Right ventricle myocardium superior (tissue), 1 donor: ENCODE measurements at places on chromosomes 4 and X. TPM values are rescaled to one million over a fixed set of nuclear protein-coding genes. Genes with fewer than 3 reads are reported as not detected.

The ANAPC10 gene
- 12.1 TPM for total RNA-seq

The BEX4 gene
- 30.5 TPM for total RNA-seq

DNA sequence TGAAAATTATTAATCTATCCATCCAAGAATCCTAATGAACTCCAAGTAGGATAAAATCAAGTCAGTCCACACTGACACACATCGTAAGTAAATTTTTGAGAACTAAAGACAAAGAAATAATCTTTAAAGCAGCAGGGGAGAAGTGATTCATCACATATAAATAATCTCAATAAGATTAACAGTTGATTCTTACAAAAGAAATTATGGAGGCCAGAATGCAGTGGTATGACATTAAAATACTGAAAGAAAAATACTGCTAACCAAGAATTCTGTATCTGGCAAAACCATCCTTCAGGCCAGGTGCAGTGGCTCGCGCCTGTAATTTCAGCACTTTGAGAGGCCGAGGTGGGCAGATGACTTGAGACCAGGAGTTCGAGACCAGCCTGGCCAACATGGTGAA is 96.1 kb upstream of the SH3RF1 start:
- DNase-seq = no peak

The TEX11 gene
- total RNA-seq = not detected

- DNase-seq = no peak
These were observed 8.8 kb downstream of the PPM1K start for GRCh38 chr4:88275516-88275915.

- no peak for DNase-seq
These were observed 93.6 kb downstream of the DTHD1 start for GRCh38 chr4:36374836-36375511.

GRCh38 chrX:133999031-133999705 is 13.8 kb upstream of the GPC3 start:
- DNase-seq = peak; percentile 36

The NUDT10 gene
- total RNA-seq = 0.13 TPM

GRCh38 chrX:68897118-68897945 is 68.5 kb downstream of the EFNB1 start:
- no peak for DNase-seq

The CEP135 gene
- 2.8 TPM for total RNA-seq

GRCh38 chr4:176611951-176612350 is 180.8 kb downstream of the VEGFC start:
- no peak for DNase-seq

DNA sequence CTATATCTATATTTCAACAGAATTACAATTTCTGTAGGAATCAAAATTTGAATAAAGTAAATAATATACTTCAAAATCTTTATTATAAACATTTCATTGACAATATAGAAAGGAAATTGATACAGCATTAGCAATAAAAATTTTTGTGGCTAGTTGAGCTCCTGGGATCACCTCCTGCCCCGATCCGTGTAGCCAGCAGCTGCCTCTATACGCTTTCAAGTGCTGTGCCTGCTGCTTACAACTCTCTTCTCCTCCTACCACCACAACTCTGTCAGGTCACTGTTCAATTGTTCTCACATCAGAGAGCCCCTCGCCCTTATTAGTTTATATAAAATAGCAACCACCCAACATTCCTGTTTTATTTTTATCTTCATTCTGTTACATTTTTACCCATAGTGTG is 27.6 kb downstream of the INPP4B start:
- DNase-seq = no peak

DNA sequence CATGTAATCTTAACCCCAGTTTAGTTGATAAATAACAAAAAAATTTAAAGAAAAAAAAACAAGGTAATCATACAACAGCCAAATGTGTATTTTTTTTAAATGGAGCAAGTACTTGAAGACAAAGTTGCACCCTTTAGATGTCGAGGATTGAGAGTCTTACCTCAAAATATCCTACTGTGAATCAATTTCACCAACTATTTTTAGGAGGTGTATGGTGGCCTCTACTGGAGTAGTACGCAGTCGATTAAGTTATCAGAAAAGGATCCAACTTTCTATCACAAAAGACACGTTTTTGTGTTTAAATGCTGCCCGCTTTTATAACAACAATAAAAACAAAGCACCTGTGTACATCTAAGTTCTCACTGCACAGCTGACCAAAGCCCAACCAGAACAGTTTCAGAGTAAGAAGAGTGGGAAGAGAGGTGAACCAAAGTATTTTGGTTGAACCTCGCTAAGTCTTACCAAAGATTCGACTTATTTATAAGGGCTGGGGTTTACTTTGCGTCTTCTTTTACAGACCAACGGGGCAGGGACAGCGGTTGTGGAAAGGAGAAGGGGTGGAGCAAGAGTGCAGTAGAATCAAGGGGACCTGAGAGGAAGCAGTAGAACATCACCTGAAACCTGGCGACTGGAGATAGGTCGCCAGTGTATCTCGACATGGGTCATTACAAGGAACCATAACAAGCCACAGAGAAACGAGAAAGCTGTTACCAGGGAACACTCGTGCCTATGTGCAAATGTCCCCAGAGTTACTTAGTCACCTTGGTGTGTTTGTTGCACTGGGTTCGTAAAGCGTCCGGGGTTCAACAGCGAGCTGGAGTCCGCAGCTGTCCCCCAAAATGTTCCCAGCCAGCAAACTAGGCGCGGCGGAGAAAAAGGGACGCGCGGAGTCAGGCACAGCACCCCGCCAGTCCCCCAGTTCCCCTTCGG is 1.1 kb downstream of the RPS6KA6 start:
- DNase-seq = no peak

The PARM1 gene
- total RNA-seq = 65.2 TPM

- DNase-seq = no peak
These were observed 44.4 kb downstream of the CRLF2 start for GRCh38 chrX:1167918-1168481.

GRCh38 chr4:64000241-64000640 is 409.0 kb downstream of the TECRL start:
- no peak for DNase-seq

The ZNF718 gene
- 5.8 TPM for total RNA-seq

DNA sequence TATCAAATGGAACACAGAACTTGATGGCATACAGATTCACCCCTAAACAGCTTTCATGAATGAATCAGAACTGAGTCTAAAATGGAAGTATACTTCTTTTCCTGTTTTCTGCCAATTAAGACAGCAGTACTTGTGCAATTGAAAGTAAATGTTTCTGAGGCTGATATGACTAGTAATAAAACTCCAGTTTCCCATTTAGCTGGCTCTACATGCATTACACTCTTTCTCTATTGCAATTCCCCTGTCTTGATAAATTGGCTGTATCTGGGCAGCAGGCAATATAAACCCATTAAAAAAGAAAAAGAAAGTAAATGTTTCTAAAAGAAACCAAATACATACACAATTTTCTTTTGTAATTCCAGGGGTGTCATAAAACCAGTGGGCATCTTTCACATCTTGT is 4.6 kb downstream of the NOA1 start:
- no peak for DNase-seq

DNA sequence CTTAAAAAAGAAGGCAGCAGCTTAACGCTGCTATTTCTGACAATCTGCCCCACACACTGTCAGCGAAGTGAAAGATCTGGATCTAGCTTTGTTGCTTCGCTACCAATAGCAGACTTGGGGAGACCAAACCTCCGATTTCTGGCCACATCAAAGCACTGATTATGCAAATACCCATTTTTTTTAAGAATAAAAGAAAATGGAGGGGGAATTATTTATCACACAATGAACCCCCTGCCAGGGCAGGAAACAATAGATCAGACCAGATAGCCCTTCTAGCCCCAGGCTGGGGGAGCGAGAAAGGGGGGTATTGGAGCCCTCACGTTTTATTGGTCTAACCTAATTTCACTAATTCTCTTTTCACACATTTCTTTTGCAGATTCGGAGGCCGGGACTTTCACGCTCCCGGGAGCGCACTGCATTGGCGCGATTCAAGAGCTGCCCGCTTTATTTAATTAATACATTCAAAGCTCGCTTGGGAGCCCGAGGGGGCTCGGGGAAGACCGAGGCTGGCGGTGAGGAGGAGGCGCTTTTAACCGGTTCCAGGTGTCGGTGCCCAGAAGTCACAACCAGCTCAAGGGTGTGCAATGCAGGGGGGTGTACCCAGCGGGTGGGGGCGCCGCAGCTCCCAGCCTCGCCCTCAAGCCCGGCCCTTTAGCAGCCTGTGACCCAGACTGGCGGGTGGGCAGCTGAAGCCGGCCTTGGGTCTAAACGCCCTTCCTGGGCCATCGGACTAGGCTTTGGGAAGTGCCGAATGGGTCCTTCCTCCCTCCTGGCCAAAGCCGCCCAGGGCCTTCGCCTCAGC is 5.5 kb downstream of the NEUROG2 start:
- no peak for DNase-seq

DNA sequence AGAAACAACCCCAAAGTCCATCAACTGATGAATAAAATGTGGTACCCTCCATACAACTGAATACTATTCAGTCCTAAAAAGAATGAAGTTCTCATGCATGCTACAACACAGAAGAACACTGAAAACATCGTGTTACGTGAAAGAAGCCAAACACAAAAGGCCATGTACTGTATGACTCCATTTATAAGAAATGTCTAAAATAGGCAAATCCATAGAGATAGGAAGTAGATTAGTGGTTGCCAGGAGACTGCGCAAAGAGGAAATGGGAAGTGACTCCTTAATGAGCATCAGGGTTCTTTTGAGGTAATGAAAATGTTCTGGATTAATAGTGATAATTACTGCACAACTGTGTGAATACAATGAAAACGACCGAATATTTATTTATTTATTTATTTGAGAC is 23.4 kb downstream of the FBXW7 start:
- DNase-seq = no peak

DNA sequence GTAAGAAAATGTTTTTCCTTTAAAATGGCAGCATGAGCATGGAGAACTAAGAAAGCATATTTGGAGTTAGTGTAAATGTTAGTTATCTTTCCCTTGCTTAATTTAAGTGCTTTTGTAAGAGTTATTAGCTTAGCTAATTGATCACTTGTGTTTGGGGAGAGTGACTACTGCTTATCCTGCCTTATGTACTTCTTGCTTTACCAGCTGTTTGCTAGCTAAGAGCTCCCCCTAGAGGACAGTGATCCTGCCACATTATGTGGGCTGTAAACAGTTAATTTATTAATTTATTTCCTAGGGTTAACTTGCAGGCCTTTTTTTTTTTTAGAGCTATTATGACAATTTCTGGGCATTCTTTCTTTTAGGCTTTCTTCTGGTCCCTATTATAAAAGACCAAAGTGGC is 435.8 kb downstream of the MAGEB5 start:
- DNase-seq = no peak

The GCNA gene
- total RNA-seq = 2.2 TPM

DNA sequence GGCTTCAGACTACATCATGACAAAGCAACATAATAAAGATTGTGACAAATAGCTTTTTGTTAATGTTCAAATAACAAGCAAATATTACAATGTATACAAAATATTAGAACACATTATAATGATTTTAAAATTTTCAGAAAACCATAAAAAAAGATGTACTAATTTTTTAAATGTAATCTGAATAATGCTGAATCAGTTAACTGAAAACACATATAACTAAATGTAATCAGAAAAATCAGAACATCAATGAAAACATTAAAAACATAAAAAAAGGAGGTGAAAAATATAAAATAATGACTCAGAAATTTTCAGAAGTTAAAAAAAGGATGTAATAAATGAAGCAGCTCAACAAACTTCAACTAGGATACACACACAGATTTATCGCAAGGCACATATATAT is 53.5 kb downstream of the ZNF721 start:
- DNase-seq = no peak

DNA sequence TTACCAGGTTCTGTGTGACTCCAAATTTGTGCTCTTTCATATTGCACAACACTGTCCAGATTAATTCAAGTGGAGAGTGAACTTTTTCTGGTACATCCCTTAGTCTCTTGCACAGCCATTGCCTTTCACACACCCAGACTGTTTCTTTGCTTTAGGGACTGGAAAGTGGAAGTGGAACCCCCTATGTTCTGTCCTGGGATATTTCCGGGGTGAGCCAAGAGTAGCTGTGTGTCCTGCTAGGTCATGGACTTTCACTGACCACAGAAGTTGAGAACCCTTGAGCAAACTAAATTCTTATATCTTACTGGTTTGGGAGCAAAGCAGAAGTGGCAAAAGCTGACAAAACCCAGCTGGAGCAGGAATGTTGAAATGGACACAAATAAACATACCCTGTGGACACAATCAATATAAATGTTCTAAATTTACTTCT is 10.3 kb upstream of the VSIG4 start:
- DNase-seq = no peak

DNA sequence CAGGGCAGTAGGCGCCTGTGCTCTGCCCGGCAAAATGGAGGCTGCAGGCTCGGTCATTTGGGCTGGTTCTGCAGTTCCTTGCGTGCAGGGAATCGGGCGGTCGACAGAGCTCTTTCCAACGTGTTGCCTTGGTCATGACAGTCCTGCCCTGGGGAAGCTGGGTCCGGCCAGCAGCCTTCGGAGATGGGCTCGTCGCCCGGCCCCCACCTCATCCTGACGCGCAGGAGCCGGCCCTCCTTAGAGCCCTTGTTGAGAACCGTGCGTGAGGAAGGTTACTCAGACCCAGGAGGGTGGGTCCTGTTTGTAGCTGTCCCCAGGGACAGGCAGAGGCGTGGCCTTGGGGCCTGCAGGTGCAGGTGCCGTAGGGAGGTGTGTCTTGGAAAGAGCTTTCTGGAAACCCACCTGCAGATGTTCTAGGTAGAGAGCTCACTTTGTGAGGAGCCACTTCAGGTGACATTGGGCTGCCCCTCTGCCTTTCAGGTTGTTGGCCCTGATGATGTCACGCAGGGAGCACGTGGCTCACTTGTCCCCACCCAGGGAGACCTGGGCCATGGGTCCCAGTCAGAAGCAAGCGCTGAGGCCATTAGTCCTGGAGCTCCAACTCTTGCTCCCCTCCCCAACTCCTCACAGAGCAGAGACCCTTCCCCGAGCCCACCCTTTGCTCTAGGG is 15.2 kb upstream of the HGFAC start:
- no peak for DNase-seq

The BMPR1B gene
- total RNA-seq = 1.4 TPM

GRCh38 chr4:168839758-168840391 is 170.2 kb downstream of the CBR4 start:
- DNase-seq = no peak

- no peak for DNase-seq
These were observed 155.7 kb downstream of the SNCA start for GRCh38 chr4:89681219-89681618.

DNA sequence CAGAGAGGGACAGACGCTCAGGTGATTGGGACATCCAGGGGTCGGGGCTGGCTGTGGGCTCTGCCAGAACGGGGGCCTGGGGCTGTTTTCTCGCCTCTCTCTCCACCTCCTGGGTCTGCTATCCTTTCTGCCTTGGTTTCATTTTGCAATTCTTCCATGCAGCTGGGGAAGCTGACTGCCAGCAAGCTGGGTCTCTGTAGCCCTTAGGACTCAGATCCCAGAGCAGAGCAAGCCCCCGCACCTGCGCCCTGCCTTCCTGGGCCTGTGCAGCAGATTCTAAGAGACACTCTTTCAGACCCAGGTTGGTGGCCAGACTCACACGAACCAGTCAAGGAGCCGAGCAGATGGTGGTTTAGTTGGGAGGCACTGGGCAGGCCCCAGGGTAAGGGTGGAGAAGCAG is 59.1 kb upstream of the GRPEL1 start:
- no peak for DNase-seq

GRCh38 chr4:140149846-140150635 is 3.9 kb downstream of the MAML3 start:
- DNase-seq = peak; percentile 80

The HTRA3 gene
- 123 TPM for total RNA-seq
